ENCODE measurements at places on chromosomes 12 and 14.

DNA sequence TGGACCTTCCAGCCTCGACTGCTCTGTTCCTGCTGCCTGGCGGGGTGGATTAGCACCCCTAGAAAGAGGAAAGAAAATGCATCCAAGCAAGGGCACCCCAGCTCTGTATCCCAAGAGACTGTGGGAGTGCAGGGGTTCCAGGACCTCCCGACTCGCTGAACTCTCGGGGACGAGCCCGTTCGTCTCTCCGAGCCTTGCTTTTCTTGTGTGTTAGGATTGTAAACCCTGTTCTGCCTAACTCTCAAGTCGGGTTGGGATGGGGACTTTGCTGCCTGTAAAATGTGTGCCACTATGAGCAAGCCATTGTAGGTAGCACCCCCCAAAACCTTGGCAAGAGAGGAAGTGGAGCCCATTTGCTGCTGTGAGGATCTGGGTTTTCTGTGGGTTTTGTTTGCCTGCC lies 73.2 kb upstream of the VRK1 start:
- DNase-seq = no peak

GRCh38 chr14:51020024-51020710 lies 74.7 kb downstream of the TRIM9 start:
- DNase-seq = no peak

DNA sequence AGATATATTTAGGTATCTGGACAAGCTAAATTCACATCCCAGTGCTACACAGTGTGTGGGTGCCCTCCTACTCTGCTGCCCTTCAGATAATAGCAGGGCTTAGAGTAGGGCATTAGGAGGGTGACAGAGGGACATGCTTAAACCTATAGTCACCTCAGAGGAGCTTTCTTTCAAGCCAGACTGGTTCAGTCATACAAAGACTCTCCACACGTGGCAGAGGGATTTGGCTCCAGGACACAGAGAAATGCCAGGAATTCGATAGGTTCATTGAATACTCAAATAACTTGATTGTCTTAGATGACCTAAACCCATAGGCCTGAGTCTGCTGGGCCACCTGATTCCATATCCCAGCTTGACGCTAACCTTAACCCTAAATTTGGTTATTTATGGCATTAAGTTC lies 163.5 kb downstream of the TPH2 start:
- DNase-seq = no peak

DNA sequence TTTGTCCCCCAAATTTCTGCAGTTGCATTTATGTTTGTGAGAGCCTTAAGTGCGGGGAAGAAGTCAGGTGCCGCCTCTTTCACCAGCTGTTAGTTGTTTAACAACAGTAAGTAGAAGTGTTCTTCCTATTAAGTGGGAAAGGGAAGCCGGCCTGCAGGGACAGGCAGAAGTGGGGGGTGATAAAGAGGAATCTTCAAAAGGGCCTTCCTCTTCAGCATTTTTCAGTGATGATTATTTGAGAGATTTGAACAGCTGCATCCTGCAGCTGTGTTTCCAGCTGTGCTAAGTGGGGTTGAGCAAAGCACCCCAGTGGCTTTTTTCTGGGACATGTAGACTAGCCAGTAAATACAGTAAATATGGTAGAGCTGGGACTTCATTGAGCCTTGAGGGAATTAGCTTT lies 32.1 kb upstream of the SLC38A1 start:
- DNase-seq = no peak

DNA sequence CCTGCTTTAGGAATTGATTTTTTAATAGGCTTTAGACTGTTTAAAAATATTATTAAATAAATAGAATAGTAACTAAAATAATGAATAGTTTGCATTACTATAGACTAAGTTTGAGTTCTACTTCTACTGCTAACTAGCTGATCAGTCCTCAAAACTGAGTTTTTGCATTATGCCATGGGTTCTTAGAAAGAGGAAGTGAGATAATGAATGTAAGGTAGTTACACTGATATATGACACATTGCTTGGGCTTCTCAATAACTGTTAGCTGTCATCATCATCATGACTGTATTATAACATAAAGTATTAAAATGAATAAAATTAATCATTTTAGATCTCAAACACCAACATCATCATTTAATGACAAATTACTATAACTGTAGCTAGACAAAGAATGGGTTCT lies 949.7 kb downstream of the TRHDE start:
- DNase-seq = no peak

DNA sequence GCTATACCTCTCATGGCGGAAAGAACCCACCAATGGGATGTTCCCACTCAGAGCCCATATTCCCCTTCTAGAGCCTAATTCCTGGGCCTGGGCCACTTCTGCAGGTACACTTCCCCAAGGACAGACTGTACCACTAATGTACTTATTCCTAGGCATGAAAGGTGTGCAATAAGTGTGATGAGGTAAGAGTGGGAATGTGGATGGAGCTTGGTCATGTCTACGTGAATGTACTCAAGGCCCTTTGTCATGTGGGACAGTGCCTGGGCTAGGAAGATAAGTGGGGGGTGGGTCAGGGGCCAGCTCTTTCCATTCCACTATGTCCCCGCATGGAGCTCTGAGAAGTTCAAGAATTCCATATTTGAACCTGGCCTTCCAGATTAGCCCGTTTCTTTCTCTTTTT lies 63.4 kb upstream of the FUT8 start:
- DNase-seq = no peak

DNA sequence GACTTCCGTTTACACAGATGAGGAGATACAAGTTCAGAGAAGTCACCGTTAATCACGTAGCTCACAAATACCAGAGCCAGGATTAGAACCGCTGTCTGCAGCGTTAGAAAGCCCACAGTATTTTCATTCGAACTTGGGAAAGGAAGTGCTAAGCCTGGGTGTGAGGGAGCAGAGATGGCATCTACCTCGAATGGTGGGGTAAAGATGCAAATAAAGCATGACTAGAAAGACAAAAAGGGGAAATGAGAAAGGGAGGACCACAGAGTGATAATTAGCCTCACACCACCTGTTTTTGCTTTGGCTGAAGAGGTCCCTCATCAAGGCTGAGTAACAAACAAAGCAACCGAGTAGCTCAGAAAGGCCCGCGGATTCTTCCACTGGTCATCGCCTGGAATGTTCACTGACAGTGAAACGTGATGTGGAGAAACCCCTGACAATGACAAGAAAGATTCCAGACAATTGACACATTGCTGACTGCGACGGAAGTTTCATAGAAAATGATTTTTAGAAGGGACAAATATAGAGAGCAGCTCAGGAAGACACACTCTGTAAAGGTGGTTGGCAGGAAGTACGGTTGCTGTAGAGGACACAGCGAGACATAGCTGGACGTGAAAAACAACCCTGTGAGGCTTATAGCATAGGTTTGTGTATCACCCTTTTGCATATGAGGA lies 31.5 kb upstream of the BHLHE41 start:
- DNase-seq = no peak

DNA sequence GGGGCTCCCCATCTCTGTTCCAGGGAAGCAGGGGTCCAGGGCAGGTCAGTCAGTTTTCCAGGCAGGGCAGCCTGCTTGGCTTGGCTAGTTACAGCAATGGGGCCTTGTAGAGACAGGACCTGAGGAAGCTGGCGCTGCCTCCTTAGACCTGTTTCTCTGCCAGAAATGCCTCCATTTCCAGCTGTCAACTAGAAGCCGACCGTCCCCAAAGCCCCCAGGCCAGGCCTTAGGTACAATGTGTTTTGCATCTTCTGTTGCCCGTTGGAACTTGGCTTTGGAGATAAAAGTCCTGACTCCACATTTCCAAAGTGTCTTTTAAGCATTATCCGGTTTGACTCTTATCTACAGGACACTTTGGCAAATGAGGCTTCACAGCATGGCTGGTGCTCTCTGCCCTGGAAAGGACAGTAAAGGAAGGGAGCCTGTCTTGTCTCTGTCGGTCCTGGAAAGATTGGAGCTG lies 42.6 kb downstream of the KRT80 start:
- no peak for DNase-seq

GRCh38 chr14:89543425-89543790 lies 126.4 kb upstream of the FOXN3 start:
- no peak for DNase-seq

DNA sequence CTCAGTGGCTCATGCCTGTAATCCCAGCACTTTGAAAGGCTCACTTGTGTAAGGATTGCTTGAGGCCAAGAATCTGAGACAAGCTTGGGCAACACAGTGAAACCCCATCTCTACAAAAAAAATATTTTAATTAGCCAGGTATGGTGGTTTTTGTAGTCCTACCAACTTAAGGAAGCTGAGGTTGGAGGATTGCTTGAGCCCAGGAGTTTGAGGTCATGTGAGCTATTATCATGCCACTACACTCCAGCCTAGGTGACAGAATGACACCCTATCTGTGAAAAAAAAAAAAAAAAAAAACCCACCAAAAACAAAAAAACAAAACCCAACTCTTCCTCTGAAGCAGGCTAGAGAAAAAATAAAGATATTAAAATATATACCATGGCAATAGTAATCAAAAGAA lies 41.2 kb downstream of the TMEM116 start:
- DNase-seq = no peak

GRCh38 chr14:67881225-67881624 lies 61.6 kb downstream of the RAD51B start:
- no peak for DNase-seq

- DNase-seq = no peak
These were observed 53.1 kb upstream of the CCDC175 start for GRCh38 chr14:59629444-59630287.

- DNase-seq = no peak
These were observed 77.0 kb downstream of the ADGRD1 start for GRCh38 chr12:131030472-131031328.

GRCh38 chr12:123200414-123200813 lies 32.5 kb downstream of the MPHOSPH9 start:
- no peak for DNase-seq

DNA sequence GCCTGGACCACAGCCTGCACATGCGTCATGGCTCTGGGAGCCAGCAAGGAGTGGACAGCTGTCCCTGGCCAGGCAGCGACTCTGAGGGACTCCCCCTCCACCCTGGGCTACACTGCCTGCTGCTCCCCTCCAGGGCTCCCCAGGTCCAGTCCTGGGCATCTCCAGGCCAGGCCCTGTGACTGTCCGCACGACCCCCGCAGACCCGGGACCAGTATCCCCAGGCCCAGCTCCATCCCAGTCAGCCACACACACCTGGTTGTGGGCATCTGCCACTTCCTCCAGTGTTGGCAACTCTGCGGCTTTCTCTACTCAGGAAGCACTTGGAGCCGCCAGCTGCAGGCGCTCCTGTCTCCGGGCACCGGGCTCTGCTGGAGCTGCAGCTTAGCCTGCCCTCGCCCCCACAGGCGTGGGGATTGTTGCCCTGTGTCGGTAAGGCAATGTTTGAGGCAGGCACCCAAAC lies 2.4 kb downstream of the ULK1 start:
- DNase-seq = no peak

- no peak for DNase-seq
These were observed 390.7 kb downstream of the C12orf75 start for GRCh38 chr12:105721051-105721825.

GRCh38 chr14:54169254-54169924 lies 212.8 kb upstream of the BMP4 start:
- DNase-seq = no peak

- DNase-seq = no peak
These were observed 6.4 kb upstream of the ARF6 start for GRCh38 chr14:49886523-49886922.

DNA sequence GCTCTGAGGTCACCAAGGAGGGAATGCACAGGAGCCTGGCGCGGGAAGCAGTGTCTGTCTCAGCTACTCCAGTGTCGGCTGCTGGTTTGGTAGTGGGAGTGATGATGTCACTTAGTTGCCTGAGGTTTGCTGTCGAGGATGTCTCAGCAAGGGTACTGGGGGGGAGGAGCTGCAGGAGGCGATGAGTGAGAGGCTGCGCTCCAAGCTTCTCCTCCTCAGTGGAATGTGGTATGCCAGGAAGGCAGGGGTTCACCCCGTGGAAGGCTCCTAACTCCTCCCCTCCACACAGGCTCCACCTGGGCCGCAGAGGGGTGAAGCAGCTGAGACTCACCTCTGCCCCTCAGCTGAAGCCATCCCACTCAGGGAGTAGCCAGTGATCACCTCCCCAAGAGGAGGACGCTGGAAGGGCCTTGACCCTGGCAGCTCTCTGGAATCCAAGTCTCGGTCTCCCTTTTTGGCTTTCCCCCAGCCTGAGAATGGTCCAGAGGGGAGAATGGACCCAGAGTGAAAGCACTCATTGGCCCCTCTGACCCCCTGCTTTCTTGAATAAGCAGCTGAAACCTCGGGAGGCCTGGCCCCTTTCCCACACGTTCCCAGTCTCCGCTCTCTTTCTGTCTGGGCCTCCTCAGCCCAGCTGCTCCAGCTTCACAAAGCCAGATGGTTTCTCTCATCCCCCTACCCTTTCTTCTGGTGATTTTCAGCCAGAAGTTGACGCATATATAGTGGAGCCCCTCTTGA lies 178.9 kb upstream of the FKBP4 start:
- no peak for DNase-seq

GRCh38 chr12:57181072-57181471 lies 33.7 kb upstream of the LRP1-AS start:
- no peak for DNase-seq

- no peak for DNase-seq
These were observed 42.2 kb upstream of the PTGR2 start for GRCh38 chr14:73809391-73809790.

- DNase-seq = no peak
These were observed 7.5 kb upstream of the CISTR start for GRCh38 chr12:53759261-53759660.

GRCh38 chr14:53808042-53808441 lies 148.6 kb downstream of the BMP4 start:
- DNase-seq = no peak

- no peak for DNase-seq
These were observed 39.6 kb upstream of the KLRD1 start for GRCh38 chr12:10268037-10268436.

DNA sequence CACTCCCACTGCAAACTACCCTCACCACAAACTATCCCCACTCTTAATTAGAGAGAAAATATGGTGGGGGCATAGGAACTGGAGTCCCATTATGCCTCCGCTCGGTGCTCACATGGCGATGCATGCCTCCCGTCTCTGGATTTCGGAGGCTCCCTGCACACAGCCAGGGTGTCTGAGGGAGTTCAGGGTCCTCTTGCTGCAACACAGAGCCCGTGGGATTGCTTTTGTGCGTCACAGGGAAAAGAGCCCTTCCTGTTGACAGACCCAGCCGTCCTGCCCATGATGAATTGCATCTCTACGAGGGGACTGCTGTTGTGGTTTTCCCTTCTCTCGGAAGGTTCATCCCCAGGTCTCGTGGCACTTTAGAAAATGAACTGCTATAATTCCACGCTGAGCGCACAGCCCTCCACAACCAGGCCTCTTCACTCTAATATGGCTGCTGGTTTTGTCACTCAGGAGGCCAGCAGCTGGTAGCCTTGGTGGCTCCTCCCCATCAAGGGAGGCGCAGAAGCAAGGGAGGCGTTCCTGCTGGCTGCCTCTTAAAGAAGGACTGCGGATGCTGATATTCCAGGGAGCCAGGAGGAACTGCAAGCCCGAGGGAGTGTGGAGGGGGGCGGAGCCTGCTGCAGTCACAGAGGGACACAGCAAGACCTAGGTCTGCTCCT lies 158.0 kb downstream of the KCNA5 start:
- no peak for DNase-seq

DNA sequence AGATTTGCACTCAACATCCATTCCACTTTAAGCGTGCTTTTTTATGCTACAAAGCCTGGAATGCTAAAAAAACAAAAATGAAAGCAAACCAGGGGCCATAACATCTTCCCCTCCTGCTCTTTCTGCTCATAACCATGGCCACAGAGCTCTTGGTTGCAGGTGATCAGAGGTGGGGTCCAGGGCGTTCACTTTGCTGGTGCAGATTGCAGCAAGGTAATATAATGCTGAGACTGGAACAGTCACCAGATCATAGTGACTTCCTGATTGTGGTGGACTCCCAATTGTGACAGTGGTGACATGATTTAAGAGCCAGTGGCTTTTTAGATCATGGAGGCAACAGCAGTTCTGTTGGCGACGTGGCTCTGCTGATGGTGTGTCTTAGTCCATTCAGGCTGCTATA lies 115.0 kb upstream of the CPM start:
- no peak for DNase-seq

Measured in foreskin melanocyte (primary cell).